ENCODE measurements at places on chromosomes 12 and 14. TPM values are rescaled to one million over a fixed set of nuclear protein-coding genes. Genes with fewer than 3 reads are reported as not detected.

CCDC177 gene
- total RNA-seq = not detected

FZD10 gene
- 0.04 TPM for total RNA-seq

DPY19L2 gene
- 2.9 TPM for total RNA-seq

KRT3 gene
- not detected for total RNA-seq

TBC1D30 gene
- 0.39 TPM for total RNA-seq

ART4 gene
- total RNA-seq = not detected

NEUROD4 gene
- not detected for total RNA-seq

MYG1 gene
- total RNA-seq = 61.8 TPM

ANKS1B gene
- not detected for total RNA-seq

PTHLH gene
- 391 TPM for total RNA-seq

KRT72 gene
- total RNA-seq = not detected

ZFYVE1 gene
- 9.4 TPM for total RNA-seq

IFNG gene
- not detected for total RNA-seq

CACNA2D4 gene
- not detected for total RNA-seq

KCNC2 gene
- total RNA-seq = not detected

TPPP2 gene
- total RNA-seq = not detected

KLRK1 gene
- not detected for total RNA-seq

PLA2G1B gene
- not detected for total RNA-seq

BEGAIN gene
- 1.1 TPM for total RNA-seq

IAPP gene
- total RNA-seq = not detected

BICDL1 gene
- 20.5 TPM for total RNA-seq

NKX2-8 gene
- total RNA-seq = 0.86 TPM

C12orf54 gene
- 2.5 TPM for total RNA-seq

CRY1 gene
- 4.8 TPM for total RNA-seq

TRHDE gene
- total RNA-seq = 0.47 TPM

PRMT5 gene
- 88.4 TPM for total RNA-seq

RPS6KA5 gene
- total RNA-seq = 1.6 TPM

DEGS2 gene
- total RNA-seq = not detected

AP4S1 gene
- 4.6 TPM for total RNA-seq

TSHR gene
- not detected for total RNA-seq

GPR132 gene
- not detected for total RNA-seq

PAWR gene
- total RNA-seq = 42.3 TPM

CCT2 gene
- 262 TPM for total RNA-seq

PPM1A gene
- total RNA-seq = 11.2 TPM

ESPL1 gene
- total RNA-seq = 15.2 TPM

EPYC gene
- not detected for total RNA-seq

DNAAF2 gene
- total RNA-seq = 10.3 TPM

SRRM4 gene
- not detected for total RNA-seq

MYH6 gene
- total RNA-seq = not detected

MAP3K12 gene
- total RNA-seq = 2.2 TPM

SIX1 gene
- not detected for total RNA-seq

CLEC4E gene
- not detected for total RNA-seq

LTBR gene
- 183 TPM for total RNA-seq

DPPA3 gene
- not detected for total RNA-seq

AKAP3 gene
- total RNA-seq = 1.2 TPM

CDK17 gene
- 52.5 TPM for total RNA-seq

NKX2-1 gene
- not detected for total RNA-seq

CLECL1 gene
- not detected for total RNA-seq

DIO3 gene
- total RNA-seq = not detected

OR4E2 gene
- total RNA-seq = not detected

RFLNA gene
- 26.7 TPM for total RNA-seq

INF2 gene
- total RNA-seq = 60.9 TPM

KLHDC1 gene
- 2.1 TPM for total RNA-seq

PIWIL1 gene
- total RNA-seq = under 0.01 TPM

RERGL gene
- total RNA-seq = not detected

DEPDC4 gene
- 0.62 TPM for total RNA-seq

Measured in hair follicular keratinocyte (primary cell).